CD4-positive, alpha-beta T cell treated with Interleukin-17A for 1 hour (primary cell): ENCODE measurements at places on chromosomes 11 and 22.
A peak's percentile ranks its signal among the peaks of the same experiment; 100 is the strongest.

- DNase-seq, result no peak
Measured at GRCh38 chr11:78901831-78902230, 327.2 kb upstream of the NARS2 start.

GRCh38 chr11:120517801-120518291, 6.3 kb downstream of the GRIK4 start:
- DNase-seq, result no peak

- DNase-seq, result no peak
Measured at GRCh38 chr22:41458161-41458728, 10.2 kb downstream of the PHF5A start.

GRCh38 chr22:39946126-39946502, 14.1 kb upstream of the TMA7B start:
- no peak for DNase-seq

- DNase-seq, result no peak
Measured at GRCh38 chr22:30948930-30949342, 19.6 kb downstream of the MORC2 start.

GRCh38 chr11:16933756-16934603, 80.2 kb downstream of the PLEKHA7 start:
- DNase-seq, result no peak

DNA sequence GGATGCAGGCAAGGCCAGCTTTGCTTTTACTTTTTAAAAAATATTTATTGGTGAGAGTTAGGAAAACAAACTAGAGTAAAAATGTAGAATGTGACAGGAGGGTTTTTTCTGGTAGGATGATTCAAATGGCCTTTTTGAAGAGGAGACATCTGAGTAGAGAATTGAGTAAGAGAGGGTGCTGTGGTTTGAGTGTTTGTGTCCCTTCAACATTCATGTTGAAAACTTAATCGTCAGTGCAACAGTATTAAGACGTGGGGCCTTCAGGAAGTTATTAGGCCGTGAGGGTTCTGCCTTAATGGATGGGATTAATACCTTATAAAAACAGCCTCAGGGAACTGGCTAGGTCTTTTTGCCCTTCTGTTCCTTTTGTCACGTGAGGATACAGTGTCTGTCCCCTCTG, 288.8 kb upstream of the C11orf87 start:
- DNase-seq, result no peak

DNA sequence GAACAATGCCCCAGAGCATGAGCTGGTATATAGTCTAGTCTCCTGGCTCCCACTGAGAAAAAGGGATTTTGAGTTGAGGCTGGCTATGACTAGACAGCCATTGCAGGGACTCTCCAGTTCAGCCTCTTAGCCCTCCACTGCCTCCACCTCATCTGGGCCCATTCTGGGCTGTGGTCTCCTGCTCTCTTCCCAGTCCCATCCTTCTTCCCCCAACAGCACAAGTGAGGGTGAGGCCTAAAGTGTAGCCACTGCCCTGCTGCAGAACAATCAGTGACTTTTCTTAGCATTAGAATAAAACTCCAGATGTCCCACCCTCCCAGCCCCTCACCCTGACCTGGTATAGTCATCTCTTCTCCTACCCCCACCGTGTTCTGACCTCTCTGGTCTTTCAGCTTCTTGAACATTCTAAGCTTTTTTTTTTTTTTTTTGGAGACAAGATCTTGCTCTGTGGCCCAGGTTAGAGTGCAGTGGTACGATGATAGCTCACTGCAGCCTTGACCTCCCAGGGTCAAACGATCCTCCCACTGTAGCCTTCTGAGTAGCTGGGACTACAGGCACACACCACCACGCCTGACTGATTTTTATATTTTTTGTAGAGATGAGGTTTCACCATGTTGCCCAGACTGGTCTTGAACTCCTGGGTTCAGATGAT, 4.3 kb downstream of the MED15 start:
- DNase-seq, result no peak

- DNase-seq, result no peak
Measured at GRCh38 chr11:100247704-100248103, 439.4 kb upstream of the ARHGAP42 start.

DNA sequence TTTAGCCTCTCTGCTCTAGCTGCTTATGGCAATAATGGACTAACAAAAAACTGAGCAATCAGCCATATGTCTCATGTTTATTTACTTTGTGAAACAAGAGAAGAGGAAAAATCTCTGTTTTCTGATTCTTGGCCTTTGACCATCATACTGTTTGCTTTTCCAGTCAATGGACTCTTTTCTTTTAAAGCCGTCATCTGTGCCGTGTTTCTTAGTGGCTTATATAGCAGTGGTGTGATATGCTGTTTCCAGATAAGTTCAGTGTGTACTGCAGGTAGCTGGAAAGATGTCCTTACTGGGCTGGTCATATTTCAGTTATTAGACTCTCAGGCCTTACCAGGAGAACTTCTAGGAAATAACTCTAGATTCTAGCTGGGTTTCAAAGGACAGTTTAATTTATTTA, 33.6 kb upstream of the TECTA start:
- no peak for DNase-seq

DNA sequence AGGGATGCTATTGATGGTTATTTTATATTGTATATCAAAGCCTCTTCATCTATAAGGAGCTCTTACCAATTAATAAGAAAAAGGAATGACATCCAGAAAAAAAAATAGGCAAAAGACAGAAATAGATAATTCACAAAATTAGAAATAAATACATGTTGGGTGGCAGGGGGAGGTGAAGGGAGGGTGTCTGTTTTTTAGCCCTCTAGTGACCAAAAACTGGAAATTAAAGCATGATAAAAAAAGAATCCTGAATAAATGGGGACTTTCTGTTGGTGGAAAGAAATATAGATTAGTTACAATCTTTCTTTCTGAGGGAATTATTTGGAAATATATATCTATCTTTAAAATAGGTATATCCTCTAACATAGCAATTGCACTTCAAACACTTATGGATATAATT, 42.0 kb upstream of the TTC36 start:
- DNase-seq, result no peak

DNA sequence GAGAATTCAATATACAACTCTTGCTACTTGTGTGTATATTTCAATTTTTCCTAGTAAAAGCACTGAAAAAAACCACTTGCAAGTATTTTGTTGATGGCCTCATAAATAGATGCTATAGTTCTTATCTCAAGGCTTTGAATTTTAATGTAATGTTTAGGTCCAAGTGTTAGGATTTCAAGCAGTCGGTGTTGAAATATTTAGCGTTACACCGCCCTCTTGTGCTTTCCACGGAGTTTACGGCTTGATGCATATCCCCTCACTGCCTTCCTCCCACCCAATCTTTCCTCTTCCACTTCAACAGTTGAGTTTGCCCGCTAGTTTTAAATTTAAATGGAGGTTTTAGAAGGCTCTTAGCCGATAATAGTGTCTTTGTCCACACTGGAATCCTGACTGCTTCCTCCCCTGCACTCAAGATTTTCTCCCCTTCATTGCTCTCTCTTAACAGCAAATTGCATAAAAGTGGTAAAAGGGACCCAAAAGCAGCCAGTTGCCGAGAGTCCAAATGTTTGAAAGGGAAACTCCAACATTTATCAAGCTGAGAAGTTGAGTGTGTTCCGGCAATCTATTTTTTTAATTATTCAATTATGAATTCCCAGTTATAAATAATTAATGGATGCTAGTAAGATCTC, 25.9 kb upstream of the HTATIP2 start:
- DNase-seq, result peak; percentile 2

- DNase-seq, result no peak
Measured at GRCh38 chr11:122268601-122269130, 152.7 kb upstream of the BLID start.

DNA sequence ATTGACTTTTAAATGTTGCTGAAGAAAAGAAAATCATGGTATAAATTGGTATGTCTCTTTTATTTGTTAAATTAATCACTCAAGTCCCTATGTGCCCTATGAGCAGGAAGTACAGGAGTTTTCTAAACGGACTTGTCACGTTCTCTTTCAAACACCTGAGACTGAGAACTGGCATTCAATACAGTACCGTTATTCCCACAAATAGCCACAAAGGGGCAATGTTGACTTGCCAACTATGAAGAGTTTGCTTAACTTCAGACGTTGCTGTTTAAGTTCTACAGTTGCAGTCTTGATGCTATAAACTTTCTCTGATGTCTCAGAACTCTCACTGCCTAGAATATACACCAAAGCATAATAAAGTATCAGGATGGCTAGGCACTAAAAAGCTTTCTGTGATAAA, 7.6 kb downstream of the OR56A1 start:
- peak; percentile 50 for DNase-seq

DNA sequence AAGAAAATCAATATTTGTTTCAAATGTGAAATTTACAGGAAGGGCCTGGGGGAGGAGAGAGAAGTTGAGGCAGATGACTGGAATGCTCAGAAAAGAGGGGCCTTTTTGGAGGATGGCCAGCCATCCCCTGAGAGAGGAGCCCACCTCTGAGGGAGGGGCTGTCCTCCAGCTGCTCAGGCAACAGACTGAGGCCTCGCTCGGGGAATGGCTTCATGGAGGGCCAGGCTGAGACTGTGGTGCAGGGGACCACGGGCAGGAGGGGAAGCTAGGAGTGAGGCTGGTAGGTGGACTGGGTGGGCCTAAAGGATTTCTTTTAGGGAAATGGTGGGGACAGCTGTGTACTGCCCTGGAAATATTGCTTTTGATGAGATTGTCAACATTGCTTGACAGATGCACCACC, 73.5 kb upstream of the CADM1 start:
- DNase-seq, result no peak

GRCh38 chr11:131118247-131118646, 202.0 kb upstream of the SNX19 start:
- no peak for DNase-seq

- peak; percentile 71 for DNase-seq
Measured at GRCh38 chr11:33065445-33066178, 26.2 kb downstream of the TCP11L1 start.

DNA sequence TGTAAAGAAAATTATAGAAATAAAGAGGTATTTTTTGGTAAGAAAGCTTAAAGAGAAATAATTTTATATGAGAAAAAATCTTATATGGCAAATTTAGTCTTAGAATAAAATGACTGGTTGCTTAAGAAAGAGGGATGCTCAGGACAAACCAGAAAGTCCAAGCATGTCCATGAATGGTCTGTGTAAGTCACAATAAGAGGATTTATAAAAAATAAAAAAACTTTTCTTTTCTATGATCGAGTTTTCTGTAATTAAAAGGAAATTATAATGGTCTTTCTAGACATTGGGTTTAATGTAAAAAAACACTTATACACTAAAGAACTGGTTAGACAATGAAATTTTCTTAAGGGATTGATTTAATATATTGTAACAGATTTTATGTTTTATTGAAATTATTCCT, 819.6 kb downstream of the TBC1D22A start:
- DNase-seq, result no peak

DNA sequence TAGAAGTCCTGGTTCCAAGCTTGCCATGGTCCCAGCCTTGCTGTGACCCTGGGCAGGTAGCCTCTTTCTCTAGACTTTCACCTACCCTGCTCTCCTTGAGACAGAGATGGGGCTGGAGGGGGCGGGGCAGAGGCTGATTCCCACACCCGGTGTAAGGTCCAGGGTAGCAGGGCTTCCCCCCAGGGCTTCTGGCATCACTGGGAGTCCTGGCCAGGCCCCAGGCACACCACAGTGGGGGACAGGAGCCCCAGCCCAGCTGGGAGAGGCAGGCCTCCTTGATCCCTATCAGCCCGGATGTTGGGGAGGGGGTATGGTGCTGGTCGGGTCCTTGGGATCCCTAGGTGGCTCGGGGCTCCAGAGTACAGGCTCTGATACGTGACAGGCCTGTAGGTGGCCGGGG, 1.7 kb upstream of the NUDT8 start:
- no peak for DNase-seq

DNA sequence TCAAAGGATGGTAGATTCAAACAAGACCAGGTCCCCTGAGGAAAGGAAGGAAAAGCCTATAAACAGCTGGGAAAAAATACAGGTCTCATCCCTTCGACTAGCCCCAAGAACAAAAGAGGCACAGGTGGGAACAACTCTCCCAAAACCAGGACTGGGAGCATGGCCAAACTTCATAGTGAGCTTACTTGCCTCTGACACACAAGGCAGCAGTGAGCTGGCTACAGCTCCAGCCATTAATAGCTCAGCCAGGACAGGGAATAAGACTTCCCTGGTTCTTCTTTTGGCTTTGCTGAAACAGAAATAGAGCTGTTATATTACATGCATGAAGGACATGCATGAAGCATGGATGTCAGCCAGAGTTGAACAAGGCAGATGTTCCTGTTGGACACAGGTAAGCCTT, at the start of gene OR10A2:
Gene OR10A2, plus strand, starts transcription at position 97 of the 400 bp plus-strand sequence. CDS start 6,698 bp downstream, outside the sequence.
- no peak for DNase-seq

- peak; percentile 62 for DNase-seq
Measured at GRCh38 chr22:23216461-23217170, 36.3 kb downstream of the BCR start.

- no peak for DNase-seq
Measured at GRCh38 chr11:95512682-95513081, 276.9 kb downstream of the FAM76B start.

DNA sequence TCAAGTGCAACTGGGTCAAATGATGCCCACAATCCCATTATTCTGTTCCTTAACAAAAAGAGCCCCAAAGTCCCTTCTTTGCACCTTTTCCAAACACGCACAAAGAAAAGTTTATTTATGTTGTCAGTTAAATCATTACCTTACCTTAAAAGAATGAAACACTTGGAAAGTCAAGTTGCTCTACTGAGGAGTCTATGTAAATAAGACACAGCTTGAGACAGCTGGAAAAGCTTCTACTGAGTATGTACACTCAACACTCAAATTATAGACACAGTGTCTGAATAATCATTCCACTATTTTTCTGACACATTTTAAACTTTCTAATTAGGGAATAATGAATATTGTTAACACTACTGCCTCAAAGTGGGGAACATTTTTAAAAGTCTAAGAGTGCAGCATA, 21.6 kb upstream of the PHLDA2 start:
- no peak for DNase-seq

DNA sequence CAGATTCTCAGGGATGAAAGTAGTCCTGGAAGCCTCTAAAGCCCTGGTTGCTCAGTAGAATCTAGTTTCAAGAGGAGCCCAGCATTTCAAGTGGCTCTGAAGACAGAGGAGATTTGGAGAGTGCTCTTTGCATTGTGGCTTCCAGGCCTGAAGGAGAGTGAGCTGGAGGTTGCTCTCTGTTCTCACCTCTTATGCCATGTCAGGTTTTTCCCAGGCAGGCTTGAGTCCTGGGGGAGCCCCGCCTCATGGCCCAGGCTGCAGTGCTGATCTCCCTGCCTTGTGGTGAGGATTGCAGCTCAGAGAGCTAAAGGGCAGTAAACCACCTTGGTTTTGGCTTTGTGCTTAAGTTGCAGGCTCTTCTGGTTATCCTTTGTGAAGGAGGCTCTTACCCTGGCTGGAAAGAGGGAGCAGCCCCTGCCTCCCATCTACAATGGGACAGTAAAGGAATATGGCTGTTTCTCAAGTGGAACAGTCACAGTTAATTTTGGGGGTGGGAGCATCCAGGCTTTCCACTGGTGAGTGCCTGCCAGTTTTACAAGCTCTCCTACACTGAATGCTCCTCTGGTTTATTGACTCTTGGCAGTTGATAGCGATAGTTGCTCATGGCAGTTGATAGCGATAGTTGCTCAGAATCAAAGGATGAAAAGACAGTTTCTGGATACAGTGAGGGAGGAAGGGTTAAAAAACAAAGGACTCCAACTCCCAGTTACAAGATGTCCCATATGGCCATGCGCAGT, 32.6 kb downstream of the RCOR2 start:
- no peak for DNase-seq
